ENCODE measurements at places on chromosomes 11 and 22.
A peak's percentile ranks its signal among the peaks of the same experiment; 100 is the strongest.

GRCh38 chr11:19892876-19893275 is 180.2 kb downstream of the NAV2 start:
- no peak for DNase-seq

DNA sequence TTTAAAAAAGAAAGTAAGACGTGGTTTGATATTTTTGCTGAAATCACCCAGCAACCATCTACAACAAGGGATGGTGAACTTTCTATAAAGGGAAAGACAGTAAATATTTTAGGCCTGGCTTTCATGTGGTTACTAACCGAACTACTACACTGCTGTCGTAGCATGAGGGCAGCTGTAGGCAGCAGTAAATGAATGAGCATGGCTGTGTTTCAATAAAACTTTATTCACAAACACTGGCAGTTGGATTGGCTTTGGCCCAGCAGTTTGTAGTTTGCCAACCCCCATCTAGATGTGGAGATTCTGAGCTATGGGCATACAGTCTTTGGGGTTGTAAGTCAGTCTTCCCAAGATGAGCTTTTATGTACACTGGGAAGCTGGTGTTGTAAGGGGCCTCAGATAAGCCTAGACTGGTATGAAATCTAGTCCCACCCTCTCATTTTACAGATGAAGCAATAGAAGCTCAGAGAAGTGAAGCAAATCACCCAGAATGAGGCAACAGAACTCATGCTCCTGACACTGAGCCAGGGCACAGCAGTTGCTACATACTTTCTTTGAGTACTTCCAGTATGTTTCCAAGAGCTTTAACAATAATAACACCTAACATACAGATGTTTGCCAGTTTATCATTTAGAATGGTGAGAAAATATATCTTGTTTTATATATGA is 204.4 kb downstream of the ADAMTS15 start:
- DNase-seq: no peak

- no peak for DNase-seq
Observed at GRCh38 chr11:64096835-64097234, 61.1 kb downstream of the FLRT1 start.

DNA sequence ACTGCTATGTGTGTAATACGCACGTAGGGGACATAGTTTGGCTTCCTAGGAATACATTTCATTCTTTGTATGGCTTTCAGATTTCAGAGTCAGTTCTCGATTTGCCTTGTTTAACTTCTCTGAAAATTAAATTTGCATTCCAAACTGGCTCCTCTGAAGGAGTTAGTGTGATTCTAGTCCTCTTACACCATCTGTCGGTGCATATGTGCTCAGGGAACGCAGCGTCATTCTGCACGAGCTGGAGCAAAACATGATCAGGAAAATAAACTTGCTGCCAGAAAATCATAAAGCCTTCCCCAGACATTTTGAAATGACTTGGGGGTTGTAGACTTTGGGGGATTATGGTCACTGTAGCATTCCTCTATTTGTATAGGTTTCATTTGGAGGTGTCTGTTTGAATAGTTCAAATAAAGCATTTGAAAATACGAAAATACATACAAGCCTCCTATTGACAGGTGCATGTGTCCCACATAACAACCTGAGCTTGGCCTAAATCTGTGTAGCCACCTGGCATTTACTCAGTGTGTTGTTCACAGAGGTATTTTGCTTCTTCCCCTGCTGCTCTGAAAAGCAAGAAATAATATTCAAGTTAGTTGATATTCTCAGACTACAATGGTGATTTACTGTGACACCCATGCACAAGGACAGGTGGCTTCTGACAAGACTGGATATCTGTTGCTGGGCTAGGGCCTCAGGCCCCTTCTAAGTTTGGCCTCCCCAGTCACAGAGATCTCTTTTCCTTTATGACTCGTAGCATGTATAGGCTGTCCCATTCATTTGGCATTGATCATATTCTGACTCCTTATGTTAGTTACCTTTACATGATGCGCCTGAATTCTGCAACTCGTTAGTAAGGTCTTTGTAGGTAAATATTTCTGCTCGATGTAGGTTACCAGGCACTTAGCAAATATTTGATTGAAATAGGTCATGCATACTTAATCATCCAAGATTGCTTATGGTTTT is 81.6 kb upstream of the SORL1-AS1 start:
- no peak for DNase-seq

- no peak for DNase-seq
Observed at GRCh38 chr11:34790620-34791019, 125.6 kb downstream of the APIP start.

GRCh38 chr11:126408496-126408895 is 53.0 kb downstream of the ST3GAL4 start:
- no peak for DNase-seq

DNA sequence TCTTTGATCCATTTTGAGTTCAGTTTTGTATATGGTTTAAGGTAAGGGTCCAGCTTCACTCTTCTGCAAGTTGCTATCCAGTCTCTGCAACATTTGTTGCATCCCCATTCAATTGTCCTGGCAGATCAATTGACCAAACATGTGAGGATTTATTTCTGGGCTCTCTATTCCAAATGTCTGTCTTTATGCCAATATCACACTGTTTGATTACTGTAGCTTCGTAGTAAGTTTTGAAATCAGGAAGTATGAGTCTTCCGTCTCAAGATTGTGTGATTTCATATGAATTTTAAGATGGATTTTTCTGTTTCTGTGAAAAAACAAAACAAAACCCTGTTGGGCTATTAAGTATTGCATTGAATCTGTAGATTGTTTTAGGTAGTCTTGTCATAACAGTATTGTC is 17.0 kb downstream of the APLP2 start:
- no peak for DNase-seq

GRCh38 chr11:36774603-36775002 is 176.6 kb upstream of the RAG2 start:
- no peak for DNase-seq

DNA sequence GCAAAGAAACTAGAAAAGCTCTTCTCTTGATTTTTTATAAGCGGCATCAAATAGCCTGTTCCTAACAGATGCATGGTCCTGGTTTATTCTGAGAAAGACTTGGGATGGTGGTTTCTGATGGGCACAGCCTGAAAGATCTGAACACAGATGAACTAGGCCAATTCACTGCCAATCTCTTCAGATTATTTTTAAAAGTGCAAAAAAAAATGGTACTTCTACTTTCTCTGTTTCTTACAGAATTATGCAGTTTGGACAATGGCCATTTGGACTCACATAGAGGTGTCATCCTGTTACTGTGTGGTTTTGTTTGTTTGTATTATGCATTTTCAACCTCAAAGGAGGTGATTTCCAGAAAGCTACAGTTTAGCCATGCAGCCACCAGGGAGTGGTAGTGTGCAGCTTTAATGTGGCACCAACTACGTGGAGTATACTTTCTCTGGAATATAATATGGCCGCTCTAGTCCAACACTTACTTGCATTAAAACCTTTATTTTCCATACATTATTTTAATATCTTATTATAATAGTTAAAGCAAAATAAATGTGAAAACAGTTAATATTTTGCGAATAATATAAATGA is 469.8 kb upstream of the KIRREL3 start:
- DNase-seq: no peak

DNA sequence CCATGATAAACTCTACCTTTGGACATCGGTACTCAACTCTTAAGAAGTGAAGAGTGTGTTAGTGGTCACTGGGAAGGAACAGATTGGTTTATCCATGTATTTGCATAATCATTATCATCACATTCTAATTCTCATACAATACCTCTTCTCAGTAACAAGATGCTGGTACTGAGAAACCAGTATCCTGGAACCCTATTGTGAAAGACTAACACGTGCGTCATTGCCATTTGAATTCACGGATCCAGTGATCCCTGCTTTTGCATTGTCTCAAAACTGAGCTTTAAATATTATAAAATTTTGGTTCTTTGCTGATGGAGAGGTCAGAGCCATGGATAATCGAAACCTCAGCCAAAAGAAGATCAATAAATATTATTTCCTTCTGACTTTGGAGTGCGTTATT is 35.2 kb downstream of the KIRREL3 start:
- DNase-seq: no peak

- DNase-seq: no peak
Observed at GRCh38 chr11:122108192-122108799, 7.7 kb downstream of the BLID start.

- DNase-seq: peak; percentile 57
Observed at GRCh38 chr11:6362873-6363678, 27.2 kb upstream of the SMPD1 start.

- DNase-seq: no peak
Observed at GRCh38 chr22:50083462-50084079, 1.7 kb downstream of the MLC1 start.
